ENCODE measurements at places on chromosomes 2 and 18. TPM values are rescaled to one million over a fixed set of nuclear protein-coding genes. Genes with fewer than 3 reads are reported as not detected.

Gene SERPINB13
- total RNA-seq, result not detected

Gene PLCD4
- 0.35 TPM for total RNA-seq

Gene CENPO
- total RNA-seq, result 38.6 TPM

Gene ASPRV1
- total RNA-seq, result 1.0 TPM

Gene NFATC1
- 70.4 TPM for total RNA-seq

Gene DBI
- total RNA-seq, result 58.7 TPM
